ENCODE measurements at places on chromosomes 13 and 19.

- no peak for DNase-seq
Measured at GRCh38 chr13:96581741-96582140, 412.5 kb downstream of the OXGR1 start.

DNA sequence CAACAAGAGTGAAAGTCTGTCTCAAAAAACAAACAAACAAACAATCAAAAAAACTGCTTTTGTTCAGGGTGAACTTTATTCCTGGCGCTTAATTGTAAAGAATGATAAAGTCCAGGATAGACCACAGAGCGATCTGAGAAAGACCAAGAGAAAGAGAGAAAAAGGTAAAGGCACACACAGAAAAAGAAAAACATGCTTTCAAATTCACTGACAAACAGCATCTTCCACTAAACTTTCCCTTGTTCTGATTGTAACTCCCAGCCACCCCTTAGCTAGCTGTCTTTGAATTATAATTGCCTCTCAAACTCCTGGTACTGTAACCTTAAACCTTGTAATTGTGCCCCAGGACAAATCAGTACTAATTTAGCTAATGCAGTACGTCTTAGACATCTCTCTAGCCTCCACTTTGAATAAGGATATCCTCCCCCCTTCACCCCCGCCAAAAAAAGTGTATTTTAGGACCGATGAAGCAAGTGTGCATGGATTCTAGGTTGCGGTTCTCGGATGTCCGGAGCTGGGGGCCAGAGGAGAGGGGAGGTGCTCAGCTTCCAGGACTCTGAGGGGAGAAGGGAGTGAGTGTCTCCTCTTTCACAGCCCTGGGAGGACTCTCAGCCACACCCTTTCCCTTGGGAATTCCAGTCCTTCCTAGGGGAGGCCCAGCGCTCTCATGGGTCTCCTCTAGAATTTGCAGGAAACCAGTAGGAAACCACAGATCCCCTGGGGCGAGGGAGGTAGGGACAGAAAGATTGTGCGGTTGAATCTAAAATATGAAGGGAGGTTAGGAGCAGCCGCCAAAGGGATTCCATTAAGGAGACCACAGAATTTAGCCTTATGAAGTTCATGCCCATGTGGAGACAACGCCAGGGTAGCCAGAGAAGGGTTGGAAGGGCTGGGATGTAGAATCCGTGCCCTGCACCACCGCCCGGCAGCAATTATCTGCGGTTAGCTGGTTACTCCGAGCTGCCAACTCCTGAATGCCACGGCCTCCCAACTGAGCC lies 19.7 kb downstream of the ZNF536 start:
- no peak for DNase-seq

- no peak for DNase-seq
Measured at GRCh38 chr13:31956980-31957644, 74.5 kb upstream of the FRY start.

DNA sequence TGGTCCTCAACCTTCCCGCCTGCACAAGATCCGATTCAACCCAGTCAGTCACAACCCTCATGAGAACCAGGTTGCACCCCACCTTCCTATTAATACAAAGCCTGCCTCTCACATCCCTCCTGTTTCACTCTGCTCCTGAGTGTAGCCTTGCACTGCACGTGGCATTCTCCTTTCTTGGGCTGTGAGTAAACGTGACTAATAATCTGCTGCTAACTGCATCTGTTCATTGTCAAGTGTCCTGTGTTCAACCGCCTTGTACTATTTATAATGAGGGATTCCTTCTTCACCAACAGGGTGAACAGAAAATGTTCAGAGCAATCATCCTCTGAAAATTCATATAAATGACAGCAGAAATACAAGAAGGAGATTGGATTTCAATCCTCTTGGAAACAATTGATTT lies 1608.2 kb downstream of the SLITRK5 start:
- DNase-seq = no peak
